Left lobe of liver (tissue), 2 donors: ENCODE measurements at places on chromosomes 4 and X. TPM values are rescaled to one million over a fixed set of nuclear protein-coding genes. Genes with fewer than 3 reads are reported as not detected.

DNA sequence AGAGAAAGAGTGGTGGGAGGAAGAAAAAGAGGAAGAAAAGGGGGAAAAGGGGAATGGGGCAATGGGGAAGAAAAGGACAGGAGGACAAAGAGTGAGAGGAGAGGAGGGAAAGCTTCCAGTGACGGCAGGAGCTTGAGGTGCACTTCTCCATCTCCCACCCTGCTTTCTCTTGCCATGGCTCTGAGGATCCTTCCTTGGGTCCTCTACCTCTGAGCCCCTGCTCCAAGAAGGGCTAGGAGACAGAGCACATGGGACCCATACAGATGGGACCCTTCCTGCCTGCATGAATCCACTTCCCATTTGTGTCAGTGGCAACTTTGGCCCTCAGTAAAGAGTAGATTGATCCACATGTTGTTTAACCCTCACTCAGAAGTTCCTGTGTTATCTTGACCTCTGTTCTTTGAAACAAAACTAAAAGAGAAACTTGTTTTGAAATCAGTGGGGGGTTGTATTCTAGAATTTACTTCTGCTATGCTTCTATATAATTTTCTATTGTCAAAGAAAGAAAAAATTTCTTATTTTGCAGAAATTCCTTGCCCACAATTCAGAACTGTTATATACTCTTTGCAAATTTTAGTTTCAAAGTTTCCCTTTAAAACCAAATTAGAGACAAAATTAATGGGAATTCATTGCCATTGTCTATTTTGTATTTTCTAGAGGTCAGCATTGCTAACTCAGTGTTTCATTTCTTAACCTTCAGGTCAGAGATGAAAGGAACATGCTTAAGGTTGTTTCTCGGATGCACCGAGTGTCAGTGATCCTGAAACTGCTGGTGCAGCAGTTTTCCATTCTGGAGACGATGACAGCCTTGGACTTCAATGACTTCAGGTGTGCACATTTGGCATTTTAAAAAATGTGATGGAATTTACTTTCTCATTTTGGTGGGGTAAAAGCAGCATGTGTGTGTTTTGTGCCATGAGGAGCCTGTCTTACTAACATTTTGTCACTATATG is 5.0 kb downstream of the TDO2 start:
- peak; percentile 64 for DNase-seq

GRCh38 chrX:17377091-17377717 is 2.2 kb downstream of the NHS start:
- DNase-seq: no peak

DNA sequence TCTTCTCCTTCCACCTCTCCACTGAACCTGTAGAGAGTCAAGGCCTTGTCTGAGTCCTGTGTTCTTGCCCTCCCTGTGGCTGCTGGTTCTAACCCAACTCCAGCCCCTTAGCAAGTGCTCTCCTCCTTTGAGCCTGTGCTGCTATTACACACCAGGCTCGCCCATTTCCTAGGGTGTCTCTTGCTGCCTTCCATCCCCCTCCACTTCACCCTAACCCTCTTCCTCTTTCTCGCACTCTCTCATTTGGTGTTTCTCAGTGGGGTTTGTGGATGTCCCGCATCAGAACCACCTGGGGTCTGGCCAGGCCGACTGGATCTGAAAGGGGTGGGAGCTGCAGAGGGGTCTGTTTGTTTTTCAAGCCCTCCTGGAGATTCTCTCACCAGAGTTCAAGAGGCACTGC is 156.7 kb downstream of the SPRY1 start:
- no peak for DNase-seq

GRCh38 chr4:649751-650310 is 24.2 kb downstream of the ATP5ME start:
- no peak for DNase-seq

DNA sequence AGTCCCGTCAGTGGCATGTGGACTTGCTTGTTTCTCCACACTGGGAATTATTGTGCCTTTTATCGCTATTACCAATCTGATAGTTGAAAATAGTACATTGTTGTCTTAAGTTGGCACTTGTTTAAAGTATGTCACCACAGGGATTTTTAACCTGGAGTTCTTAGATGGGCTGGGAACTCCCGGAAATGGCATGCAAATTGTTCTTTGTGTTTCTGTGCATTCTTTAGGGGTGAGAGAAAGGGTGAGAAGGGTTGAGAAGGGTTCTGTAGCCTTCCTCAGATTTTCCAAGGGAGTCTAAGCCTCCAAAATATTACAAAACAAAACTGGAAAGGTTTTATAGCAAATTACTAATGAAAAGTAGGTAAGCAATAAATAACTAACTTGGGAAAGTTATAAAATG is 176.9 kb downstream of the ZIC3 start:
- DNase-seq: no peak

DNA sequence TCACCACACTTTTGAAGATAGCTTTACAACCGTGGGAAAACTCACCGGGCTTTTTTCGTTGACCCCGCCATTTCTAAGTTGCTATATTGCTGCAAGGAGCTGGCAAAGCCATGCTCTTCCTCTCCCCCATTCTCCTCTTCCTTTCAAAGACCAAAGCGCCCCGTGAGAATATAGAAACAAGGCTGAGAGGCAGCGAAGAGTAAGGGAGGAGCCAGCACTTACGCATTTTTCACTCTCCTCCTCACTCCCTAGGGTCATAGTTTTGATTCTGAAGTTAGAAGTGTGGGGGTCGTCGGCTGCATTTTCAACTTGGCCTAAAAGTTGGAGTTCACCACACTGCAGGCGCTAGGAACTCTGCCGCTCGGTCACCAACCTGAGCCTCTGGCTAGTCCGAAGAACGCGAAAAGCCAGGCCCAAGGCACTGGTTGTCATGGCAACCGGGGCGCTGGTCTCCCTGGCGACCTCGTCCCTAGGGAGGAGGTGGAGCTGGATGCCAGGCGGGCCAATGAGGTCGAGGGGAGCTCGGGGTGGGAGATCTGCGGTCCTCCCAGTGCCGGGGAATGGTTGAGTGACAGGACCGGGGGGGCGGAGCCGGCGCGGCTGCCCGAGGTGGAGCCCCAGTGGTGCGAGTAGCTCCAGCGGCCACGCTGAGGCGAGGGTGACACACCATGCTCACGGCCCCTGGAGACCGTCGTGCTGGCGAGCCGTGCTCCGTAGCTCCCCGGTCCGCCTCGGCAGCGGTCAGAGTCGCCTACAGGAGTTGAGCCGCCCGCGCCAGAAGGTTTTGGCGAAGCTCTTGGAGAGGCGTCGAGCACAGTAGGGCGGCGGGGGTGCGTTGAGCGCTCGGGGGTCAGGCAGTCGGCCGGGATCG is at the start of gene PTPN13:
Gene PTPN13 (plus strand): TSS at position 628 of the 871 bp plus-strand sequence. CDS start 40,942 bp downstream, outside the sequence.
- peak; percentile 83 for DNase-seq

DNA sequence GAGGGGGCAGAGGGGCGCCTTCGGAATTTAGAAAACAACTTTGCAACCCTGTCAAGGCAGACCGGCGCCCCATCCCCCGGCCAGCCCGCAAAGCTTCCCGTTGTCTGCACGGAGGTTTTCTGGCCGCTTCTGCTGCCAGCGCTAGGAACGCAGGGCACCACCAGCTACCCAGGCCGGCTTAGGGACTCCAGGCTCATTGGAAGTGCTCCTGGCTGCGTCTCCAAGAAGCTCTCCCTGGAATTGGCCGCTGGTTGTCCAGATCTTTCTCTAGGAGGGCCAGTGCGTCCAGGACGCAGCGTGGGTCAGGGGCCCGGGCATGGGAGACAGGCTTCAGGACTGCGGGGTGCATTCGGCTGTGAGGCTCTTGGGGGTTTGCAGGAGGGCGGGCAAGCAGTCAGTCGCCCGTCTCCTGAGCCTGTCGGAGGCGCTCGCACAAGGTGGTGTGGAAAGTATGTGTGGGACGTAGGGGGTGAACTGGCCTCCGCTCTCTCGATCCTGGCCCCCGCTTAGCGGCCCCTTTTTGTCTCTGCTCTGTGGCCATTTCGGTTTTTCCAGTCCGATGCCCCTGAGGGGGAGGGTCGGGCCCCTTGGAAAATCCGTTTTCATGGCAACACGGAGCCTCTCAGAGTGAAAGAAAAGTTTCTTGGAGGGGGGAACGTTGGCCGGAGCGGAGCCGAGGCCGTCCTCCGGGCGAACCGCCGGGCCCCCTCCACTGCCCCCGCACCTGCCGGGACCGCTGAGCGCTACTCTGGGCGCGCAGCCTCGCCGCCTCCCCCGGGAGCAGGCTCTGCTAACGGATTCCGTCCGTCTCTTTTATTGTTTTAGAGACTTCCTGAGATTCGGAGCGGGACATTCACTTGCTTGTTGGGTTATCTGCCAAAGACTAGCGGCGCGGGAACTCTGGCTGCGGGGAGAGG is 810 bp upstream of the SOX3 start:
- no peak for DNase-seq

- DNase-seq: no peak
Observed at GRCh38 chr4:96742332-96743014, 902.6 kb downstream of the PDHA2 start.

DNA sequence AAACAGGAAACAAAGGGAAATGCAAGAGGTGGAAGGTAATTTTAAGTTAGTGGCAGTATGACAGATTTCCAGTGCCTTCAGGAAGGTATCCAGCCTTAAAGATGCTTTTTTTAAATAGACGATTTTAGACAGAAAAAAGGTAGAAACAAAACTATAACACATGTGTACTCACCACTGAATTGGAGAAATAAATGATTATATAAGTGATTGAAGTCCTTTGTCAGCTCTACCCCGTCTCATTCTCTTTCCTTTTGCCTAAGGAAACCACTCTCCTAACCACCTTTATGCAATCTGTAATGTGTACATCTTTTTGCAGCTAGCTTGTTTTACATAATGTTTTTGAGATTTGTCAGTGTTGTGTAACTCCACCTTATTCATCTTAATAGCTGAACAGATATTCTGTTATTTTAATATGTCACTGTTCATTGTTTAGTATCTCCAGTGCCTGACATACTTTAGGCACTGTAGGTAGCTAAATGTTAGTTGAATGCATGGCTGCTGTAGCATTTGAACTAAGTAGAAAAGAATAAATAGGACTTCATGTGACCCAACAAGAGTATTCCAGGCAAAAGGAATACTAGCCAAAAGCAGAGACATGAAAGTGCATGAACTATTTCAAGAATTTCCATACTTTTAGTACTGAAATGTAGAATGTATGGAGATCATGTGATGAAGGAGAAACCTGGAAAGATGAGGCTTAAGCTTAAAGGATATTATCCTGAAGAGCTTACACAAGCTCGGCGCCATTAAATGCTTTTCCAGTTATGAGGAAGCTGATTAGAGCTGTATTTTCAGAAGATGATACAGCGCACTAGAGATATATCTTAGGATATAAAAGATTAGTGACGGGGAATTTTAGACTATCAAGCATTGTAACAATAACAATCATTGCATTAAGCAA is 865 bp downstream of the FAM200B start:
- no peak for DNase-seq

DNA sequence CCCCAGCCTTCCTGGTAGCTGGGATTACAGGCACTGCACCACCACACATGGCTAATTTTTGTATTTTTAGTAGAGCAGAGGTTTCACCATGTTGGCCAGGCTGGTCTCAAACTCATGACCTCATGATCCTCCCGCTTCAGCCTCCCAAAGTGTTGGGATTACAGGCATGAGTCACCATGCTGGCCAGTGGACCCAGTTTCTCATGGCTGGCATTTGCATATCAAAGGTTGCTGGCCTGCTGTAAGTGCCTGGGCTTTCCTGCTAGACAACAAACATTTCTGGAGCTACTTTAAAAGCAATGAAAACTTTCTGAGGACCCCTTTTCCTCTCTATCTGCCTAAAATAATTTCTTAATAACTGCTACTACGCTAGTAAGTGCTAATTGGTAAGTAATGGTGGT is 228.2 kb downstream of the PCDH10 start:
- no peak for DNase-seq

GRCh38 chrX:258291-259040 is 22.7 kb upstream of the PLCXD1 start:
- DNase-seq: peak; percentile 35

The CNGA1 gene
- total RNA-seq: 13.7 TPM

The UBE2K gene
- 43.4 TPM for total RNA-seq
